Bronchial epithelial cell (primary cell): ENCODE measurements at places on chromosomes 11 and 22. TPM values are rescaled to one million over a fixed set of nuclear protein-coding genes. Genes with fewer than 3 reads are reported as not detected.

DNA sequence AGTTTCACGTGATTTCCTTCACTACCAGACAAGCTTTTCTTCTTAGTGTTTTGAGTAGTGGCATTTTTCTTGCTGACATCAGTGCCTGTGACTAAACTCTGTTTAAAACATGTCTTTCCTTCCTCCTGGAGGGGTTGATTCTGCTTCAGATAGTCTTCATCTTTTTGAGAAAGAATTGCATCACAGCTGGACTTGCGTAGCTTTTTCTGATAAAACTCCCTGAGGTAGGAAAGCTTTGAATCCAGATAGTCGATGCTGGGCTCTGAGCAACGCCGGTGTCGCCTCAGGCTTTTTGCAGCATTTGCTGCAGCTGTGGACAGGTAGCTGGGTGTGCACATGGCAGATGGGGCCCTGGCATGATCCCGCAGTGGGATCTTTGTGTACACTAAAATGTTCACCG, 131.7 kb downstream of the ARHGAP20 start:
- no peak for DNase-seq

The SUSD2 gene
- total RNA-seq: under 0.01 and 0.13 TPM in 2 replicates

DNA sequence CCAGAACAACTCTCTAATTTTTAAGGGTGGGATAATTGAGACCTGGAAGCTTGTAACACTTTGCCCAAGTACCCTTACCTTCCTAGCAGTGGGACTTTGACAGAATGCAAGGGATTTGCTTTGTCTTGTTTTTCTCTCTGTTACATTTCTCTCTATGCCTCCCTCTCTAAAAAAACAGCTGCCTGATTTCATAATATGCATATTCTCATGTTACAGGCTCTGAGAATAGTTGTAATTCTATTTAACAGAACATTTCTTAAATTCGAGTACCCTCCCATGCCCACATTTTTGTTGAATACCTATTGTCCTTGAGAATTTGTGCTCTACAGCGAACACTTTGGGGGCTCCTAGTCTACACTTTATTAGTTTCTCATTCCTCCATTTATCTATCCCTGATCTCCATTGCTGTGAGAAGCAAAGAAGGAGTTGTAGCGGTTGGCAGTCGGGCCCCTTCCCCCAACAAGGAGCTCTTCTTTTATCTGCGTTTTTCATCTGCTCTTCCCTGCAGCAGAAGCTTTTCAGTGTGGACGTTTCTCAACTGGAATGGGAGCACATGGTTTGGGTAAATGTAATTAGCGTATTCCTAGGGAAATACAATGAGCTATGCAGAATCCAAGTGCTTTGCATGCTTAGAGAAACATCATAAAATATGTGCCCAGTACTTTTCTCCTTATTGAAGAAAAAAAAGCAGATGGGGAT, 117.7 kb upstream of the CCDC90B start:
- no peak for DNase-seq

DNA sequence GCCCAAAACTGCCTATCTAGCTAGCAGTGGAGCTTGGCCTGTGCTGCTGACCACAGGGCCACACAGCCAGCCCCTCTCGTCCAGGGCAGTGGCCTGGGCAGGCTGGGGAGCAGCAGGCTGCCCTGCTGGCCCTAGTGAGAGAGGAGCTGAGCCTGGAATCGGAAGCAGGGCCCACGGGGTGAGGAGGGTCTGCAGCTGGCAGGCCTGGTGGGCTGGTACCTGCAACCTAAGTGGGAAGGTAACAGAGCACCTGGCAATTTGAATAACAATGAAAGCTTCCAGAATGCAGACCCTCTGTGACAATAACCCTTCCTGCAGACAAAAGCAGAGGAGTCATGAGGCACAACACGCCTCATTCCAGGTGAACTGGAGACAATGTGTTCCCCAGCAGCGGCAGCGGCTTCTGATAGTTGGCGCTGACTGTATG, 31.8 kb upstream of the RFPL3 start:
- no peak for DNase-seq

DNA sequence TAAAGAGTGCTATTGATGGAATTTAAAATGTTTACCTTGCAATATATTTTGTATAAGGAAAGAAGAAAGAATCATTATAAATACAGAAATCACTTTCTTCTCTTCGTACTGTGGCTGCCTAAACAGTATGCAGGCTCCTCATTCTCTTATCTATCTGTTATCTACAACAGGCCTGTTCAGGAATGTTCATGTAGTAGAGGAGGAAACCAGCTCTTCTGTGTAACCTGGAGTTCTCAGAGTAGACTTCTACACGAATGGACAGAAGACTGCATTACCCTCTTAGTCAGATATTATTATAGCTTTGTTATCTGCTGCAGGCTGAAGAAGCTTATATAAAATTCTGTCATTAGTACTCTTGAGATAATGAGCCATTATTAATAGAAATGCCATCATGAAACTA, 1225.9 kb upstream of the CNTN5 start:
- no peak for DNase-seq

- no peak for DNase-seq
Measured at GRCh38 chr22:46569055-46569847, 31.8 kb upstream of the CELSR1 start.

The MSANTD4 gene
- 19.2 and 24.2 TPM in 2 replicates for total RNA-seq

DNA sequence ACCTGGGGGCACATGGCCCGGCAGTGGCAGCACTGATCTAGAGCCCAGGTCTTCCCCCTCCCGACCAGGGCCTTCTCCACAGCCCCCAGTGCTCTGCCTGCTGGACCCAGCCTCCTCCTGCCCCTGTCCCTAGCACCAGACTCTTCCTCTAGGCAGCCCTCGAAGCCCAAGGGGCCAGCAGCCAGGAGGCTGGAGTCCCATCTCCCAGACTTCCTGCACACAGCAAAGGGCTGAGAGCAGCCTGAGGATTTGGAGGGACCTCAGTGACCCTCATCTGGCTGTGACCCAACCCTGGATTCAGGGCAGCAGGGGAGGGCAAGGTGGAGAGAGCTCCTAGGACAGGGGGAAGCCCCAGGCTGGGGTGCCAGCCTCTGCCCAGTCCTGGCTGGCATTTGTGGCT, 3.0 kb downstream of the RHOD start:
- no peak for DNase-seq

DNA sequence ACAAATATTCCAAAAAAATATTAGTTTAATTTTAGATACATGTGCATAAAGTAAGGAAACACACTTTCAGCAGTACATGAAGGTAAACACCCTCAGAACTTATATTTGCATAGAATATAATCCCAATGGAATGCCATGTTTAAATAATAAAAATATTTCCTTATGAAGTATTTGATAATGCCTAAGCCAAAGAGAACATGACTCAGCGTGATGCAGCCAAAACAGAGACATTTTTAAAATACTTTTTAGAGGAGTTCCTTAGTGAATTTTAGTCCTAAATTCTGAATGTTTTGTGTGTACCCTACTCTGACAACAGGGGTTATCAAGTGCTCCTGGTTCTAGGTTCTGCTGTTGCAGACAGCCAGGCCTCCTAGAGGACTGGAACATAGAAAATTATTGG, 39.1 kb upstream of the POU2AF2 start:
- DNase-seq: peak; percentile 71

DNA sequence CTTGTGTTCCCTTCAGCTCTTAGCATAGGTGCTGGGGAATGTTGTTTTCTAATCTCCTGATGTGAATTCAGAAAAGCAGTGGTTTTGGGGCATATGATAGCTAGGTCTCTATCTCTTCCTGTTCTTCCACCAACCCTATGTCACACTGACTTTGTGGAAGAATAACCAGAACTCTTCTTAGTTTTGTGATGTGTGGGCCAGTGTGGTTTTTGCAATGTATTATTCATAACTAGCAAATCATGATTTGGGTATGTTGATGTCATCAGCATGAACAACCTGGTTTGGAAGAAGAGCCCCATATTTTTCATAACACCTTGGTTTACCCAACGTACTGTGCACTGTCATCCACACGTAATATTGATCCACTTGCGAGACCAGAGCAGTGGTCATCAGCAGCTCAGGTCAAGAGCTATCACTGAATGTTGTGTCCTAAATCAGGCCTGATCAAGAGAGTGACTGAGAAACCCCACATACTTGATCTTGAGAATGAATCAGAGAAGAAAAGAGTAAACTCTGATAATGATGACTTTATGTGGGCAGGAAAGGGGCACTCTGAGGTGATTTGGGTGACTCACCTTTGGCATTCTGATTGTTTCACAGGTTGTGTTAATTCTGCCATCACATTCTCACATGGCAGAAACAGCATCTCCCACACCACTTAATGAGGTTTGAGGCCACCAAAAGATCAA, 19.4 kb upstream of the MS4A6E start:
- peak; percentile 55 for DNase-seq

The RFPL3 gene
- total RNA-seq: not detected in 2 replicates

DNA sequence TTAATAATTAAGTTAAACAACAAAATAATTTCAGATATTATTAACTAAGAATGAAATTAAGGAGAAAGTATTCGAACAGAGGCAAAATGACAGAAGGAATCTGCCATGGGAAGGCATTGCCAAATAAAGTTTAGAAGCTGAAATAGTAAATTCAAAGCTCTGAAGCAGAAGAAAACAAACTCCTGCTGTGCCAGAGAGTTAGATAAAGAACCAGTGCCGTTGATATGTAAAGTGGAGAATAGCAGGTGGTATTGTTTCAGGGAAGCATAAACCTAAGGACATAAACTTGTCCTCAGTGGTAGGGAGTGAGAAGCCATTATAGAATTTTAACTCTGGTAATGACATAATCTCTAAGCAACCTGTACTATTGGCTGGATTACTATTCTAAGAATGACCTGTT, 2.7 kb upstream of the HBG2 start:
- DNase-seq: no peak

- DNase-seq: peak; percentile 20
Measured at GRCh38 chr11:69172674-69173073, 16.9 kb downstream of the SMIM38 start.

GRCh38 chr11:18739685-18740084, 13.7 kb upstream of the IGSF22 start:
- no peak for DNase-seq

The RTN4RL2 gene
- total RNA-seq: not detected in 2 replicates

DNA sequence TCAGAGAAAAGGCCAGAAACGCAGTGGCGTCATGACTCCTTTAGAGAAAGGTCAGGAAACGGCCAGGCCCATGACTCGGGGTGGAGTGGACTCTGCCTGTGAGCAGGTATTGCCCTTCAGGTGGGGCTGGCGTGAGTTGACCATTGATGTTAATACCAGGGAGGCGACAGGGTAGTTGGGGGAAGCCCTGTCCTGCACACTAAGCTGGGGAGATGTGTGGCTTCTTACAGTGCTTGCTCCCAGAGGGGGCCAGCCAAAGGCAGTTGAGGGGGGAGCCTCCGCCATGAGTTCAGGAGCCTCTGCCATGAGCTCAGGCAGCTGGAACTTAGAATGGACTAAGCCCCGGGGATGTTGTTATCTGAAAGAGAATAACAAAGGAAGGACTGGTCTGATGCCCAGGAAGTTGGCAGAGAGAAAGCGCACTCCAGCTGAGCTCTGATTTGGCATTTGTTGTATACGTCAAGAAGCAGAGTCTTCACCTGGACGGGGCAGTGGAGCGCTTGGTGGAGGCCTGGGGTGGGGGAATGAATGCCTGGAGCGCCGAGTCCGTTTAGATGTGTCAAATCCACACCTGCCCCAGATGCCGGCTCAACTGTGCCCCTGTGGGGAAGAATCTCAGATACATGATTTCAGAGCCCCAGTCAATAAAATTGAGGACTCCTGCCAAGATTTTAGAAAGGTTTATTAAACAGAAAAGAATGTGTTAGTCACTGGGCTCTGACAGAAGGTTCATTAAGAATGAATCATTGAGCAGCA, 222.5 kb downstream of the TBC1D22A start:
- DNase-seq: peak; percentile 85

DNA sequence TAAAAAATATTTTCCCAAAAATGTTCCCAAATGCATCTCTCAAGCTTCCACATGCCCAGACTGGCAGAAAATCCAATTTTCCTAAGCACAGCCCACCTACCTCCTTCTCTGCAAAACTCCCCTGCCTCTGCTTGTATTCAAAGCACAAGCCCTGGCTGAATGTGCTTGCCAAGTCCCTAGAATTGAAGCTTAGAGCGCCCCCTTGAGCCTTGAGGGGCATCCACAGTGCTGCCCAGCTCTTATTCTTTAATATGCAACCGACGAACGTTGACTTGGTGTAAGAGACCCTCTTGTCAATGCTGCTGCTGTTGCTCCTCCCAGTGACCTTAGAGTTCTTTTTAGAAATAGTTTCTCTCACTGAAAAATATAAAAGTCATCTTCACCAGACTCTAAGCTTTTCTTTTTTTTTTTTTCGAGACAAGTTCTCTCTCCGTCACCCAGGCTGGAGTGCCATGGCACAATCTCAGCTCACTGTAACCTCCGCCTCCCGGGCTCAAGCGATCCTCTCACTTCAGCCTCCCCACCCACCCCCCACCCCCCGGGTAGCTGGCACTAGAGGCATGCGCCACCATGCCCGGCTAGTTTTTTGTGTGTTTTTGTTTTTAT, 63.5 kb upstream of the CAPRIN1 start:
- peak; percentile 74 for DNase-seq

GRCh38 chr11:638631-639331, 1.7 kb downstream of the DRD4 start:
- no peak for DNase-seq

- DNase-seq: peak; percentile 81
Measured at GRCh38 chr11:64341851-64342791, 2.1 kb downstream of the CCDC88B start.

The TRIM51 gene
- not detected in 2 replicates for total RNA-seq

The EFCAB6 gene
- total RNA-seq: 0.26 and 0.64 TPM in 2 replicates

The LDHAL6A gene
- not detected in 2 replicates for total RNA-seq

DNA sequence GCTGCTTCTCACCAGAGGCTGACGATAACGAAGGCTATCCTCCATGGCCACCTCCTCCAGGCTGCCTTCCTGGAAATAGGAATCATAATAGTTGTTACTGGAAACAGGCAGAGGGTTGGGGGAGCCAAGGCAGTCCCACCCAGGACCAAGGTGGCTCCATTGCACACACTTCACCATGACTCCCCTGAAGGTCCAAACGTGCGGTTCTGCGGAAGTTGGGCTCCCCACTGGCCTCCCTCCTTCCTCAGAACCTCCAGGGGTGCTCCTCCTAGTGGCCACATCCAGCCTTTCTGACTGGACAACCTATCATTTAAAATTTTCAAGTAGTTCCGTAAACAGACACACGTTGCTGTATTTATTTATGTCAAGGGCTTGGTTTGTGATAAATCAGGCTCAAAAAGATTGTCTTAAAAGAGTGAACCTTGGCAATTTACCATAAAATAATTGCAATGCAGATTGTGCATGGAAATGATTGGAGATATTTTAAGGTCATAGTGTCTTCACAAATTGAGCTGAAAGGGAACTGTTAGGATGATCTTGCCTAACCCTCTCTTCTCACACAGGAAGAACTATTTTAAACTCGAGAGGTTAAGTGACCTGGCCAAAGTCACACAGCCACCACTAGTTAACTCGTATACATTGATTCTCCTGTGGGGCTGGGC, 1.4 kb upstream of the TCN2 start:
- DNase-seq: peak; percentile 36

DNA sequence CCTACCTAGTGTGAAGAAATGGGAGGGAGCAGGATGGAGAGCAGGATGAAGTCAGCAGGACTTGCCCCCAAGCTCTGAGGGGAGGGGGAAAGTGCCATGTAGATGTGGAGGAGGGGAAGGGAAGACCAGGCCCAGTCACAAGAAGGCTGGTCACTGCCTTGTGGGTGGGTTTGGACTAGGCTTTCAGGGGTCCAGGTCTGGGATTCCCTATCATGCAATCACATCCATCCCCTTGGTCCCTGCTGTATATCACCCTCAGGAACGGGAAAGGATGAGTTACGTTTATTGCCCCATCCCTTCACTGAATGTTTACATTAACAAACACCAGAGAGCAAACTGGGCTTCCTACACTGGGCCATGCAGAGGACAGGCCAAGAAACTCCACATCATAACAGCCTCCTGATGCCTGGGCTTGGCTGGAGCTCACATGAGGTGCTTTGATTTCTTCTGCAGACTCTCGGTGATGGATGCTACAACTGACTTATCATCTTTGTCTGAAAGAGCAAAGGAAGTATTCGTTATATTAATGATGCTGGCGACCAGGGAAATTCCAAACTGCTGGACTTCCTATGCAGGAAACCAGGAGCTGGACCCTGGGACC, 5.6 kb downstream of the TMEM86A start:
- no peak for DNase-seq
